ENCODE measurements at places on chromosomes 1 and 21.
A peak's percentile ranks its signal among the peaks of the same experiment; 100 is the strongest.

- no peak for DNase-seq
These were observed 7.5 kb downstream of the PKN2 start for GRCh38 chr1:88691540-88691939.

- DNase-seq, result peak; percentile 33
These were observed 36.7 kb downstream of the ADAM30 start for GRCh38 chr1:119859647-119860046.

DNA sequence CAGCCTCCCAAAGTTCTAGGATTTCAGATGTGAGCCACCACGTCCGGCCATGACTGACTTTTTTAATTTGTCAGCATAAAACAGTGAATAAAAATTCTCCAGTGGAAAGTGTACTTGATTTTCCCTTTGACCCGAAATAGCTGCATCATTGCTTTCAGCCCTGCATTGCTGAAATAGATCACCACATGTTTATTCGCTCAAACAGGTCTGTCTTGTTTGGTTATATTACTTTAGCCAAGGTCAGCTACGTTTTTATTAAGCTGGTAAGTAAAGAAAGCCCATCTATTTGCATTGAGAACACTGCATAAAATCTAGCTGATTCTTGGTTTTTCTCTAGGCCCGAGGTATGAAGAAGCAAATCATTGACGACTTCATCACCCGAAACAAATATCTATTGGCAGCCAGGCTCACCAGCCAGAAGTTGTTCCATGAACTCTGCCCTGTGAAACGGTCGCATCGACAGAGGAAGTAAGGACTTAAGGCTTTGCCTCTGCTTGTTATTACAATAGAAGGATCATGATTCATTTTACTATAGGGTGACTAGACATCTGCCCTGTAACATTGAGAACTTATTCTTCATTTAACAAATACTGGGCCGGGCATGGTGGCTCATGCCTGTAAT, 25.6 kb downstream of the AGMAT start:
- DNase-seq, result no peak

GRCh38 chr1:220803401-220804201, 16.9 kb downstream of the MTARC1 start:
- DNase-seq, result peak; percentile 21

GRCh38 chr1:215201283-215201682, 118.7 kb downstream of the KCNK2 start:
- no peak for DNase-seq

DNA sequence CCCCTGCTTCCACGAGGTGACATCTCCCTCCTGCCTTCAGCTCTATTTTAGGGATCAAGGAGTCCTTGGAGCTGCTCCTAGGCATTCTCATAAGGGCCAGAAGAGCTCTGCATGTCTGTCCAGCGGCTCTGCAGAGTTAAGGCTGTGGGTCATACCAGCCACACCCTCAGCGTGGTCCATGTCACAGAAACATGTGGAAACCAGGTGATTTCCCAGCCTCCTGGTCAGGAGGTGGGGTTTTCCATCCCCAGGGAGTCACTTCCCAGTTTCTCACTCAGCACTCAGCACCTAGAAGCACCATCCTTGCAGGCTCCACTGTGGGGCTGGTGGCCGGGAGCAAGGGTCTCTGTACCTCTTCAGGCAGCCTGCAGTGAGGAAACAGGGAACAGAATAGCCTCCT, 1.4 kb upstream of the TNFRSF1B start:
- no peak for DNase-seq

- DNase-seq, result no peak
These were observed 124.7 kb downstream of the SYF2 start for GRCh38 chr1:25107643-25108010.

GRCh38 chr1:14165371-14165801, 433.1 kb upstream of the KAZN start:
- DNase-seq, result no peak

GRCh38 chr1:230958370-230958769, 20.3 kb downstream of the TTC13 start:
- DNase-seq, result no peak

DNA sequence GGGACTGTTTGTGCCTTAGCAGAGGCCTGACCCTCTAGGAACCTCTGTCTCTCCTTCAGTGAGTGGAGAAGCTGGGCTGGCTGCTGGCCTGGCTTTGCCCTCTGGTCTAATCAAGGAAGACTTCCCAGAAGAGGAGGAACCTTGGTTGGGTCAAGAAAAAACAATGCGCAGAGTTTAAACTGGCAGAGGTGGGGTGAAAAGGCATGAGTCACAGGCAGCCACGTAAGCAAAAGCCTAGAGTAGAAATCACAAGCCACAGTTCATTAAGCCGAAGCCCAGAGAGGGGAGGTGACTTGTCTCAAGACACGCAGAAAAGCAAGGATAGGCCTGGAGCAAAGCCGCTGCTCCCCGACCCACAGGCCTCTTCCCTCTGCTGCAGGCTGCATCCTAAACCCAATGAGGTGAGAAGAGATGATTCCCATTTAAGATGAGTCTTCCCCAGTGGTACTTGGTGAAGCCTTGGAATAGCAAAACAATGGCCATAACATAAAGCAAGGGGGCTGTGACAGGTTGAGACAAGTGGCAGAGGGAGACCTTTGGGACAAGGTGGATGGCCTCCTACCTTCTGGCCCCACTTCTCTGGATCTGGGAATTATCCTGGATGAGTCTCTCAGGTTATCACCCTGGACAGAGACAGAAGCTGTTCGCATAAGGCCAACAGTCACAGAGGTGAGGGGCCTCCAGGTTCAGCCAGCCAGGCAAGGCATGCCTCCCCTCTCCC, 7.7 kb downstream of the PDZK1IP1 start:
- no peak for DNase-seq

DNA sequence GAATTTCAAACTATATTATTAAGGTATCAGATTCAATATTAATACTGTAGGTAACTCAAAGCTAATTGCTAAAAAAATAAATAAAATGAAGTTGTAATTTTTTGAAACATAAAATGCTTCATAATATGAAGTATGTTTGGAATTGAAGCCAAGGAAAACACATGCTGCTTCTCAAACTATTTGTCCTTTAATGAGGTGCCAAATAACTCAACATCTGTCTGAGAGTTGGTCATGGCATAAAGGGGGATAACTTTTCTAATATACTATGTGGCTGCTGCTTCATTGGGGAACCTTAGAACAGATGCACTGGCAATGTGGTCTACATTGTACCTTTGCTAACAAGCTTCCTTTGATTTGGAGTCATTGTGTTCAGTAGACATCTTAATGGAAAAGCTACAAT, 96.7 kb downstream of the PDE4B start:
- DNase-seq, result no peak

- DNase-seq, result no peak
These were observed 154.0 kb downstream of the MATN1 start for GRCh38 chr1:30569384-30569783.

DNA sequence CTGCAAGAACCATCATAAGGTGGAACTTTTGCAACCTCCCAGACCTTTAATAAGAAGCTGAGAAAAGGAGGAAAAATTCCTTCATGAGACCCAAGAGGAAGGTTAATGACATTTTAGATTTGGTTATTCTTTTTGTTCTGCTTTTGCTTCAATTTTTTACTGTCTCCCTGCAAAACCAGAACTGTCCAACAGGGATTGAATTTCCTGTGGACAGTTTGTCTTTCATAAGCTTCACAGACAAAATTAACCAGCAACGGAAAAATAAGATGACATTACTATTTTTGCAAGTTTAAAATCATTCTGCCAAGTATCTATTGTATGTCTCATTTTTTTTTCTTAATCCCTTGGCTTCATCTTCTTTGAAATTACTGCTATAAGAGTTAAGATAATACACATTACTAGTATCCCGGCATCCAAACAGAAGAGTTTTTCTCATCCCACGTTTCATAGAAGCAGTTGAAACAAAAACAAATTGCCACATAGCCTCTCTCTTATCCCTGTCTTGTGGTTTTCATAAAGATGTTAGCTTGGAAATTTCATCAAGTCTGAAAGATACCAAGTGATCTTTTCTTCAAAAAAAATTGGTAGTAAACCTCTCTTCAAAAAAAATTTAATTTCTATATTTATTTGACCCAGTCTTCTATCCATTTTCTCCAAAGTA, 465.3 kb upstream of the PTBP2 start:
- no peak for DNase-seq

DNA sequence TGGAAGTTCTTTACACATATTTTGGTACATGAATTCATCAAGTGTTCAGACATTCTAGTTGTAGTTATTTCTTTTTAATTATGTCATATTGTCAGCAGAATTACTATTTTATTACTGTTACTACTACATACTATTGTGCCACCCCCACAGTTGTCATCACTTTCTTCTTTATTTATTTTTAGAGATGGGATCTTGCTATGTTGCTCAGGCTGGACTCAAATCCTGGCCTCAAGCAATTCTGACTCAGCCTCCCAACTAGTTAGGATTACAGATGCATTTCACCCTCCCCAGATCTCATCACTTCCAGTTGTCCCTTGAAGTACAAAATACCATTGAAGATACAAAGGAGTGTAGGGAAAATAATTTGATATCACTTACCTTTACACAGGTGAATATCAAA, 258.0 kb downstream of the KCTD3 start:
- DNase-seq, result no peak

DNA sequence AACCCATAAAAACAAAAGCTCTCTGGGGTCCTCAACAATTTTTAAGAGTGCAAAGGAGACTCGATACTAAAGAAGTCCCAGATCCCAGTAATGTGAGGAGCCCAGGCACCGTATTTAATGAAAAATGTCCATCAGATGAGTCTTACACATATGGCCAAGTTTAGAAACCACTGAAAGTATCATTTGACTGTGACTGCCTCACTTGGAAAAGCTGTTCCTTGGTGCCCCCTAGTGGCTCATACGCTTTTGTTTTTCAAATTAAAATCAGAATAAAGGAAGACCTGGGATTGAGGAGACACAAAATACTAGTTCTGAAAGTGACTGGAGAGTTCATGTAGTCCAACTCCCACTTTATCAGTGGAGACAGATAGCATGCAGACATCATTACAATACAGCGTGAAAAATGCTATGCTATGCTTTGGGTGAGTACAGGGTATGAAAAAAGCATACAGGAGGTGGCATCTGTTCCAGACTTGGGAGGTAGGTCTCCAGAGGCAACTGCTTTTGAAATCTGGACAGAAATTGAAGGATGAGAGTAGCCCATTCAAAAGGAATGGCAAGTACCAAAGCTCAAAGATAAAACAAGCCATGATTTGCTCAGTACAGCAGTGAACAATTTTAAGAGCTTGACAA, 33.8 kb downstream of the GDAP2 start:
- DNase-seq, result peak; percentile 81

DNA sequence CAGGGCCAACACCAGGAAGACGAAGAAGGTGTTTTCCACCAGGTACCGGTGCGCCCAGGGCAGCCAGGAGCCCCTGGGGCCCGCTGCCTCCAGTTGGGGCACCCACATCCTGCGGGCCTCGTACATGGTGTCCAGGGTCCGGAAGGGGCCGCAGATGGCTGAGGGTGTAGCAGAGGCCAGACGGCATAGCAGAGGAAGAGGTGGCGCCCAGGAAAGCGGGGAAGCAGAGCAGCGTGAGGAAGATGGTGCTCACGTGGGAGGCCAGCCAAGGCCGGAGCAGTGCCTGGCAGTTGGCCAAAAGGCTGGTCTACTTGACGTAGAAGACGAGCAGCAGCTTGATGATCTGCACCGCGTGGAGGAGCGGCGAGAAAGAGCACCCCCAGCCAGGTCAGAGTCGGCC, 40.4 kb downstream of the ZNF691 start:
- no peak for DNase-seq

GRCh38 chr1:232226197-232226712, 403.7 kb downstream of the SIPA1L2 start:
- peak; percentile 49 for DNase-seq

GRCh38 chr1:166489356-166489669, 322.5 kb upstream of the FAM78B start:
- no peak for DNase-seq

DNA sequence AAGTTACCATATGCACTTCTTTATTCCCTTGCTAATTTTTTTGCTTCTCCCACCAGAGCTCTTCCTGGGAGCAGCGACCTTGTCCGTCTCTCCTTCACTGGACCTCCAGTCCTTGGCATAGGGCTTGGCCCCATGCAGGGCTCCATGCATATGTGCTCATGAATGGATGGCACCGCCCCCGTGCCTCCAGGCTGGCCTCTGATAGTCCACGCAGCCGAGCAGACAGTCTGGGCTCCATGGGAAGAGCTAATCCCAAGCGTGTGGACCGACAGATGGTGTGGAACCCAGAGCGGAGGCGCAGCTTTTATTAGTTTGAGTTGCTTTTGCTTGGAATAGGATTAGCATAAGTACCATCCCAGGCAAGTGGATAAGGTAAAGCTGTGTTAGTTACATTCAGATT, 41.8 kb downstream of the CDCP2 start:
- no peak for DNase-seq

- DNase-seq, result no peak
These were observed 393.2 kb downstream of the COL11A1 start for GRCh38 chr1:102715150-102715549.

- DNase-seq, result no peak
These were observed 50.2 kb downstream of the B3GALNT2 start for GRCh38 chr1:235454021-235454420.

- DNase-seq, result no peak
These were observed 777.8 kb upstream of the BRINP3 start for GRCh38 chr1:191255354-191256054.

GRCh38 chr1:198281911-198282310, 125.1 kb downstream of the NEK7 start:
- DNase-seq, result no peak

- DNase-seq, result no peak
These were observed 38.8 kb downstream of the RCAN1 start for GRCh38 chr21:34576041-34576511.

- DNase-seq, result no peak
These were observed 19.0 kb upstream of the DNASE2B start for GRCh38 chr1:84379138-84379916.

DNA sequence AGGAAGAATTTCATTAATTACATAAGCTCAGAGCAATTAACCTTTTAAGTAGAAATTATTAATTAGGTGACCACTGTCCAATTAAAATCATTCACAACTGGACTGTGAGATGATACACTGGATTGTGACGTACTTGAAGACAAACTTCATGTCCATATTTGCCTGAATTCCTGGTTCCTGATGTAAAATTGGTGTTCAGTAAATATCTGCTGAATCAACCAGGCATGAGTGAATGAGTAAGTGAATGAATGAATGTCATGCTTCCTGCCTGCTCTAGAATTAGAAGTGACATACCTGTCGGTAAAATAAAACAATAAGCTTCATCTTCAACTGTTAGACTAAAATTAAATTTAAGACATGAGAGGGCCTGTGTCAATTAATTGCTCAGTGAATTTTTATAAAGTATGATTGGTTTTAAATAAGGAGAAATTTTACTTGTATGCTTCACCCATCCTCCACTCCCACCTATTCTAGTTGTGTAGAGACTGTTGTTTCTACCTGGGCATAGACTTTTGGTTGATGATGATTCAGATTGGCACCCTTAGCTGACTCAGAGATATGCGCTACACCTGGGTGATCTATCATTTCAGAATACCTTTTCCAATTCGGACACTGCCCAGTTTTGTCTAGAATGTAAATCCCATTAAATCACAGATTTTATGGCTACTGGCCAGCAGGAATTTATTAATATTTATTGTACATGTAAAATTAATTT, 56.9 kb upstream of the PTGS2 start:
- no peak for DNase-seq

GRCh38 chr1:18922319-18922726, 20.0 kb upstream of the ALDH4A1 start:
- DNase-seq, result peak; percentile 56

GRCh38 chr1:204565617-204566582, 49.7 kb downstream of the MDM4 start:
- DNase-seq, result peak; percentile 77

Data from NCI-H1417 (cell line).